ENCODE measurements at places on chromosomes 2 and 18.
A peak's percentile ranks its signal among the peaks of the same experiment; 100 is the strongest.

GRCh38 chr2:9347411-9347881 is 75.9 kb downstream of the ITGB1BP1 start:
- DNase-seq = no peak

DNA sequence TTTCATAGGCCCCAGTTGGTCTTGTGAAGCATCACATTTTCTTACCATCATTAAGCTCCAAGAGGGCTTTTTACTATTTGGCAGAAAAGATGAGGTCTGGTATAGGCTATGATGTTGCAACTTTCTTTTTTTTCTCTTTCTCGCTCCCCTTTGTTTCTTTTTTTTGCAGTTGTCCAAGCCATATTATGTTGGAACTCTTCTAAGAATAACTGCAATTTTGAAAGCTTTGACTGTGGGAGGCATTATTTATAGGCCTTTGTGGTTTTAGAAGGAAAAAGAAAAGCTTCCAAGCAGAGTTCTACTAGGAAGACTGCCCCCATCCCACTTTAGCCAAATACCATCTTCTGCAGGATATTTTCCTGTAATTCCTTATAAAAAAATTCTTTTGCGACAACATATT is 571.6 kb downstream of the ARHGAP15 start:
- DNase-seq = peak; percentile 27

GRCh38 chr2:141497272-141497671 is 633.5 kb downstream of the LRP1B start:
- DNase-seq = peak; percentile 53

- no peak for DNase-seq
Observed at GRCh38 chr2:134583462-134583861, 135.3 kb downstream of the TMEM163 start.

DNA sequence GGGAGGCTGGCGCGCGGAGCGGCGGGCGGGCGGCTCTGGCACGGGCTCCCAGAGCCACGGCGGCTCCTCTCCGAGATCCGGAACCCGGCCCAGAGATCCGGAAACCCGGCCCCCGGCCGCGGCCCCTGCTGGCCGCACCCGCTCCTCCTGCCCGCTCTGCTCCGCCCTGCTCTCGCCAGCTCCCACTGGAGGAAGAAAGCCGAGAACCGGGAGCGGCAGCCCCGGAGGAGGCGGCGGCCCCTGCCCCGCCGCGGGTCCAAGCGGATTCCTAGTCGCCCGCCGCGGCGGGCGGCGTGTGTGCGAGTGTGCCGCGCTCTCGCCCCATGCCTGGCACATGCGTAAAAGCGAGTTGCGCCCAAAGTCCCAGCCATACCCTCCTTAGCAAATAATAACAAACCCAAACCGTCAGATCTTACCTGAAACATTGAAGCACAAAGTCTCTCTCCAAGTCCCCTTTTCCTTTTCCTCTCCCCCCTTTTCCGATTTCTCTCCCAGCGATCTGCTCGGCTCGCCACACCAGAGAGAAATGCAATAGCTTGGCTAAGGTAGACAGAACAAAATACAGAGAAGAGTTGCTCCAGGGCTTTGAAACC is 108.7 kb upstream of the KCTD1 start:
- peak; percentile 48 for DNase-seq

- peak; percentile 59 for DNase-seq
Observed at GRCh38 chr2:218398437-218399390, 954 bp upstream of the CTDSP1 start.

Measured in KBM-7 (cell line).